RPMI8226 (cell line): ENCODE measurements at places on chromosomes 1 and 21.

DNA sequence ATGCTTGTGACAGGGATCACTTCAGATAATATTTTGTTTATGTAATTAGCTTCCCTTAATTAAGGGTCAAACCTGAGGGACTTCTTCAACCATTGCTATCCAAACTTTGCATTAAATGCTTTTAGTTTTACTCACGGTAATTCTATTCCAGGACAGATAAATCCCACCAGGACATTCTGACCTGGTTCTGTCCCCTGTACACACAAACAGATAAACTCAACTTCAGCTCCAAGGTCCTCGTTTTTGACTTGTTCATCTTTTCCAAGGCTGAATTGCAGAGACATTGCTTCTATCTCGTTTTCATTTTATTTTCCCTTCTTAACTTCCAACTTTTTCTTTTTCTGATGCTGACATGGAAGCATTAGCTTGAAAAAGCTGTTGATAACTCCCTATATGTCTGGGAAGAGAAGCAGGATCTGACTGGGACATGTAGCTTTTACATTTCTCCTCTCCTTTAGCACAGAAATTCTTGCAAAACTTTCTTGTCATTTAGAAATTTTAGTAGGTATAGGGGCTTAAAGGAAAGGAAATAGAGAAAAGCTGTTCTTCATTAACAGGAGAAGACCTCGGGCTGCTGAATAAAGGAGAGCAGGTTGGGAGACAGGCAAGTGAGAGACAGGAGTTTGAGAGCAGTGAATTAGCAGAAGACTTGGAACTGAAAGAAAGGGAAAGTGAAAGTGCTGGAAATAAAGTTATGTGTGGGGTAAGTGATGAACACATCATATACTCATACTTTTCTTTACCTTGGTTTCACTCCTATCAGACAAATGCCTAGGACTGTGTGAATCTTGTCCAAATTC lies 231.7 kb upstream of the B3GALT2 start:
- peak; percentile 37 for DNase-seq

- DNase-seq = no peak
Observed at GRCh38 chr21:45226540-45227326, 61.0 kb downstream of the POFUT2 start.

DNA sequence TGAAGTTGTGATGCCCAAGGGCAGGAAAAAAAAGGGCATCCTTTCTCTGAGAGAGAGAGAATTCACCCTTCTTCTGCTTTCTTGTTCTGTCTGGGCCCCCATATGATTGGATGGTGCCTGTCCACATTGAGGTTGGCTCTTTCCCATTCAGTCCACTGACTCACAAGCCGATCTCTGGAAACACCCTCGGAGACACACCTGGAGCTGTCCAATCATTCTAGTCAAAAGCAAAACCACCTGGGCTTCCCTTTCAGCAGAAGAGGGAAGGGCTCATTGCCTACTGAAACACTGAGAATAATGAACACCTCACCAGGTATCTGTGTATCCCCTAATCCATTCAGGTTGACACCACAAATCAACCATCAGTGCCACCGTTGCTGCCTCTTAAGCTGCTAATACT lies 103.7 kb upstream of the GNG12 start:
- DNase-seq = no peak

DNA sequence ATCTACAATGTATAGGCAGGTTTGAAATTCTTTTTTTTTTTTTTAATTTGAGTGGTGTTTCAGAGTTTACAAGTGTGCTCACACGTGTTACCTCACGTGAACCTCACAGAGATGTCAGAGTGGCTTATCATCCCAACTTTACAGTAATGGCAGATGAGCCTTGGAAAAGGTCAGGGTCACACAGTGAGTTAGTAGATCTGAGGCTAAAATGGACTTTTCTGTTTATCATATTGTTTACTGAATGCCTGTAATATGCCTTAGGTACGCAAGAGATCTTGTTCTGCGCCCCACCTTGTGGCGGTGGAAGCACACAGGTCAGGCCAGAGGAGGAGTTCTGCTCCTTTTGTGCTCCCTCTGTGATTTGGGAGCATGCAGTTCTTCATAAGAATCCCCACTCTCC lies 80.0 kb downstream of the DYRK1A start:
- DNase-seq = no peak

DNA sequence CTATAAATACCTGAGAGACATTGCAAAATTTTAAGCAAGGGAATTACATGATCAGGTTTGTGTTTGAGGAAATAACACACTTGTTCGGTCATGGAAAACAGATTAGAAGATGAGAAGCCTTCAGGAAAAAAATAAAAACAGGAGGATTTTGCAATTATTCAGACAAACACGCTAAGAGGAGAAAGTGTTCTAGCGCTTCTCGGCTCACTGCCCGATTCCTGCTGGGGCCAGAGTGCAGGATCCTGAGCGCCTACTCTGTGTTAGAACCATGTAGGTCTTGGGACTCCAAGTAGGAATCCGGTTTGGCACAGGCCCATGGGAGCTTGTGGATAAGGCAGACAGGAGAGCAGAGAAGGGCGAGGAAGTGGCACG lies 8.1 kb upstream of the PRELP start:
- no peak for DNase-seq
